ENCODE measurements at places on chromosomes 12 and 14.

DNA sequence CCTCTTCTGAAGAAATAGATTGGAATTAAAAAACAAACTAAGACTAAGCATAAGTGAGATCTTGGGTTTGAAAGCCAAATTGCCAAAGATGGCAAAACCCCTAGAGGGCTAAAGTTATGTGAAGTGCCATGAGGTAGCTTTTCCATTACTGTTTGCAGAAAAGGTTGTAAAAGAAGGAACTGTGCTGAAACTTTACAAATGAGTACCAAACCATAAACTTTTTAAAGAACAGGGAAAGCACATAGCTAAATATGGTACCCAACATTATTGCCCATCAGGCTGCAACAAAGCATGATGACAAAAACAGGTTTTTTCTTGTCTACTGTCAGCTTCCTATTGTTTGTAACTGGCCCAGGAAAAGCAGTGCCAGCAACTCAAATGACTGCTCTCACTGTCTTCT lies 224.2 kb downstream of the RAD51B start:
- DNase-seq, result no peak

GRCh38 chr12:93127582-93128331 lies 198.7 kb upstream of the EEA1 start:
- DNase-seq, result no peak

- DNase-seq, result no peak
These were observed 63.0 kb downstream of the CLMN start for GRCh38 chr14:95256776-95257060.

DNA sequence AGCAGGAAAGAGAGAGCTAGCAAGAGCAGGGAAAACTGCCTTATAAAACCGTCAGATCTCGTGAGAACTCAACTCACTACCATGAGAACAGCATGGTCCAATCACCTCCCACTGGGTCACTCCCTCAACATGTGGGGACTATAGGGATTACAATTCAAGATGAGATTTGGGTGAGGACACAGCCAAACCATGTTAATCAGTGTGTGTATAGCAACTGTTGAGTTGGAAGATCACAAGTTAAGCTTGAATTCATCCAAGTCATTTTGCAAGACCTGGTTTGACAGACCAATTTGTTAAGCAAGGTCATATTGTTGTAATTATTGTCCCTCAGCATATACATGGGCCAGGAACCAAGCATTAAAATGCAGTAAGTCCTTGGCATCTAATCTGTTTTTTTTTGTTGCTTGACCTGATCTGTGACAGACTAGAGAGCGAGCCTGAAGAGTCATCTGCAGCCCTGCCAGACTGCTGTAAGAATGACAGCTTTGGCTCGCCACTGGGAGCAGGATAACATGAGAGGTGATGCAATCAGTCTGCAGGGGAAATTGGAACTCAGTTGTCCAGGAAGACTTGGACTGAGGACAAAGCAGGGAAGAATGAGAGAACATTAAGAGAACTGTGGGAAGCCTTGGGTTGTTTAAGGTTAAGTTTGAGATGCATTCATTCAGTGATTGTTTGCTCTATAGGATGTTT lies 297.6 kb upstream of the SEL1L start:
- no peak for DNase-seq

GRCh38 chr12:104280717-104281458 lies 22.7 kb upstream of the EID3 start:
- no peak for DNase-seq

GRCh38 chr14:51121096-51121495 lies 26.2 kb upstream of the TRIM9 start:
- no peak for DNase-seq

GRCh38 chr12:128929057-128929456 lies 75.8 kb downstream of the GLT1D1 start:
- no peak for DNase-seq

GRCh38 chr14:100679707-100680438 lies 46.8 kb upstream of the DLK1 start:
- no peak for DNase-seq

GRCh38 chr14:102863381-102863780 lies 59.1 kb upstream of the AMN start:
- DNase-seq, result no peak

- no peak for DNase-seq
These were observed 153.8 kb upstream of the KRR1 start for GRCh38 chr12:75665216-75665615.

DNA sequence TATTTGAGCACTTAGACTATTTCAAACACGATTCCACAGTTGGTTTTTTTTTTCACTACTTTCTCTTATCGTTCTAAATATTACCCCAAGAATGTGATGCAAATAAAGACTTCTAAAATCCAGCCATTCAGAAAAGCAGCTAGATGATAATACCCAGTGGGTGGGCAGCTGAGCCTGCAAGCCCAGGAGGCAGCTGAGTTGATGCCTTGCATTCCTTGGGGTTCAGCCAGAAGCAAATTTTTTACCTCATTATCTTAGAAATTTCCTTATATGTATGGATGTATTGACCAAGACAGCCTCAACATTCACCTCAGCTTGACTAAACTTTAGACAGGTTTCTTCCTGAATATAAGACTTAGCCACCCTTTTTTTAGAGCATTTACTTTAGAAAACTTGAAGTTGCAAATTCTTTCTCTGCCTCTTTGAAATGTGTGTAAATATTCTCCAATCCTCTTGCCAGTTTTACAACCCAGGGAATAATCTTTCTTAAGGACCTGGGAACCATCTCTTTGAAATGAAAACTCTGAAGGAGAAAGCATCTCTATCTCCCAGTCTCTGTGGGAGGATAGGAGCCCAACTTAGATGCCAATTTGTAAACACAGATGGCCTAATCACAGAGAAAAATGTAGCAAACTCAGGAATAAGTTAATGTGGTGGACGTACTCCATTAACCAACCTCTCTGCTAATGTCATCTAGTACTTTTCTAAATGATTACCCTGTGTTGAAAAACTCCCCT lies 52.2 kb upstream of the ANP32D start:
- no peak for DNase-seq

GRCh38 chr14:86055512-86056075 lies 525.6 kb downstream of the FLRT2 start:
- no peak for DNase-seq

DNA sequence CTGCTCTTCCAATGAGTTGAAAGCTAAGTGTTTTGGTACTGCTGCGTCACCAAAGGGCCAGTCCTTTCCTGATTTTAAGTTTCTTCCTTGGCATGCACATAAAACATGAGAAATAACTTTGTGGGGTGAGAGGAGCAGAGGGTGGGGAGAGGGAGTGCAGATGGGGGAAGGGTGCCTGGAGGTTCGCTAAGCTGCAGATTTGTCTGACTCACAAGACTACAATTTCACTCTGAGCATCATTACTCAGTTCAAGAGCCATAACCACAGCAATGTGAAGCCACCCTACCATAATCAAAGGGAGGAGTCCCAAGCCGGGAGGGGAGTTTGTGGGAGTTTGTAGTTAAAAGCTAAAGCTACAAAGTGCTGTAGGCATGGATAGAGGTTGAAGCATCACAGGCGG lies 136.1 kb downstream of the ANO2 start:
- no peak for DNase-seq

DNA sequence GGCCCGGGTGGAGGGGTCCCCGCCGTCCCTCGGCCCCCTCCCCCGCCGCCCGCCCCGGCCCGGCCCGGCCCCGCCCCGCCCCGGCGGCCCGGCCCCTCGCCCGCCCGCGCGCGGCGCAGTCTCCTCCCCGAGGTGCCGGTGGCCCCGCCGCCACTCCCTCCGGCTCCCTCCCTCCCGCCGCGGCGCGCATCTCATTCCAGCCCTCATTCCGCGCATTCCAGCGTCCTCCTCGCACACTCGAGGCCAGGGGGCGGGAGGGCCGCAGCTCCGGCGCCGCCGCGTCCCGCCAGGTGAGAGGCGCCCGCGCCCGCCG lies at the start of gene TEAD4:
TEAD4 (plus strand) TSS at position 206 of the 313 bp plus-strand sequence.
- no peak for DNase-seq

- DNase-seq, result no peak
These were observed 104.8 kb downstream of the KIF26A start for GRCh38 chr14:104243200-104243599.

GRCh38 chr12:3698218-3698974 lies 54.5 kb downstream of the CRACR2A start:
- DNase-seq, result no peak

DNA sequence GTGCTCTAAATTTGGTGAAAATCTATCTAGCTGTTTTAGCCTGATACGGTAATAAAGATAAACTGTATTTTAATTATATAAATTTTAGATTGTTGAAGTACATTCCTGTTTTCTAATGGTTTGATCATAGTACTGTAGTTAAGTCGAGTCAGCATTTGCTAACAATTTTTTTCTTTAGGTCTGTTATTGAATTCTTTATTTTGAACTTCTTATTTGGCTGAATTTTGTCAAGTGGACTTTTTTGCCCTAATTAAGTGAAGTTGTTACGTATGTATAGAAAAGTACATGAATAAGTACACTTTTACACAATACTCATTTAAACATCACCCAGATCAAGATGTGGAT lies 66.8 kb downstream of the VRK1 start:
- no peak for DNase-seq

- DNase-seq, result peak; percentile 13
These were observed 986.3 kb upstream of the TMEM132C start for GRCh38 chr12:127280393-127281275.

DNA sequence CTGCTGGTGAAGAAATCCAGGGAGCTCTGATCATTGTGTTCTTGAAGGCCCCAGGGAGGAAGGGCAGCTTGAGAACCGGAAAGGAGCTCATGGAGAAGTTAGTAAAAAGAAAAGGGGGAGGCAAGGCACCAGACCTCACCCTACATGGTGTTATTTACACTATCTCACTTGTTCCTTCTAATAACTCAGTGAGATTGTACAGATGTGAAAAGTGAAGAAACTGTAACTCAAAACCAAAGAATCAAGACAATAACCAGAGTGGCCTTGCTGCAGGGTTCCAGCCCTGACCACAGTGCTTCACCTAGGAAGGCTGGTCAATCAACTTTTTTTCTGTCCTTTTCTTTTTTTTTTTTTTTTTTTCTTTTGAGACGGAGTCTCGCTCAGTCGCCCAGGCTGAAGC lies 353.6 kb downstream of the TMTC2 start:
- no peak for DNase-seq

GRCh38 chr12:4284306-4284705 lies 10.7 kb downstream of the CCND2 start:
- no peak for DNase-seq

- no peak for DNase-seq
These were observed 47.6 kb downstream of the SH2B3 start for GRCh38 chr12:111453071-111453989.

GRCh38 chr14:103846543-103847450 lies 578 bp downstream of the PPP1R13B start:
- DNase-seq, result peak; percentile 13

- DNase-seq, result no peak
These were observed 8.0 kb downstream of the GLIPR1 start for GRCh38 chr12:75488553-75488952.

DNA sequence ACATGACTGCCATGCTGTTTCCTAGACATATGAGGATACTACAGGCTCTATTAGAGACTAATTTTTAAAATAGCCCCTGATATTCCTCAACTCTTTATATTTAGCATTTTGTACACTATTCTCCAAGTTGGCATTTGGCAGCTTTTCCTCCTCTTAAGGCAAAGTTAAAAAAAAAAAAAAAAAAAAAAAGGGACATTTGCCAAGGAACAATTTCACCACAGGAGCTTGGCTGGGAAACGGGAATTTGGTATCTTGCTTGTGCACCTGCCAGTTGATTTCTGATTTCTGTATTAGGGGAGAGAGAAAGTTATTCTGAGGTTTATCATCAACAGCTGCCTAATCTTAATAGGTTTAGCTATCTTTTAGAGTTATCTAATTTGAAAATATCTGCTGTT lies 87.2 kb downstream of the CAND1 start:
- DNase-seq, result no peak

GRCh38 chr14:91125271-91125660 lies 11.4 kb downstream of the DGLUCY start:
- DNase-seq, result no peak

DNA sequence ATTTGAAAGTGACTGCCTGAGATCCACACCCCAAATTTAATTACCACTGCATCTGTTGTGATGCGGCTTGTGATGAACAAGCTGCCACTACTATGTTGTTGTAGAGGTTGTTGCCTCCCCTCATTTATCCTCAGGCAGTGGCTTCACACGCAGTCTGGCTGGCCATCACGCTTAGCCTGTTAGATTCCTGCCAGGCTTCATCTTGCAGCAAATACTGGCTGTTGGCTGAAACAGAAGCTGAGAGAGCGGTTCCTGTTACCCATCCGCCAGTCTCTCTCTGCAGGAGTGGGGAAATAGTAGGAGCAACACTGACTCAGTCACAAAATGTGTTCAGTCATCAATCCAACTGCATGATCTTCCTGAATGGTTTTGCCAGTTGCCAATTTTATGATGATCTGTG lies 934.4 kb downstream of the FLRT2 start:
- no peak for DNase-seq

GRCh38 chr12:25940886-25941285 lies 17.6 kb upstream of the RASSF8 start:
- no peak for DNase-seq

GRCh38 chr14:68880581-68881105 lies 87.8 kb upstream of the ZFP36L1 start:
- DNase-seq, result no peak

- DNase-seq, result peak; percentile 26
These were observed 551 bp downstream of the RAP1B start for GRCh38 chr12:68611094-68611805.

GRCh38 chr12:76883811-76884210 lies 5.0 kb upstream of the CSRP2 start:
- no peak for DNase-seq

GRCh38 chr12:13950502-13950901 lies 30.9 kb downstream of the GRIN2B start:
- no peak for DNase-seq

DNA sequence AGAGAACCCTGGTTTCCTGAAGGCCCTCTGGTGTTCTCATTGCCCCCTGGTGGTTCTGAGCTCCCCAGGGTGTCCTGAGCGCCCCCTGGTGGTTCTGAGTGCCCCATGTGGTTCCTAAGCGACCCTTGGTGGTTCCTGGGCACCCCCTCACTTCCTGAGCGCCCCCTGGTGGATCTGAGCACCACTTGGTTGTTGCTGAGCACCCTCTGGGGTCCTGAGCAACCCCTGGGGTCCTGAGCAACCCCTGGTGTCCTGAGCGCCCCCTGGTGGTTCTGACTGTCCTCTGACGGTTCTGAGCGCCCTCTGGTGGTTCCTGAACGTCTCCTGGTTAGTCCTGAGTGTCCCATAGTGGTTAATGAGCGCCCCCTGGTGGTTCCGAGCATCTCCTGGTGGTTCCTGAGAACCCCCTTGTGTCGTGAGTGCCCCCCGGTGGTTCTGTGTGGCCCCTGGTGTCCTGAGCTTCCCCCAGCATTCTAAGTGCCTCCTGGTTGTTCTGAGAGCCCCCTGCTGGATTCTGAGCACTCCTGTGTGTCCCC lies 568.3 kb downstream of the TMEM121 start:
- DNase-seq, result peak; percentile 18

DNA sequence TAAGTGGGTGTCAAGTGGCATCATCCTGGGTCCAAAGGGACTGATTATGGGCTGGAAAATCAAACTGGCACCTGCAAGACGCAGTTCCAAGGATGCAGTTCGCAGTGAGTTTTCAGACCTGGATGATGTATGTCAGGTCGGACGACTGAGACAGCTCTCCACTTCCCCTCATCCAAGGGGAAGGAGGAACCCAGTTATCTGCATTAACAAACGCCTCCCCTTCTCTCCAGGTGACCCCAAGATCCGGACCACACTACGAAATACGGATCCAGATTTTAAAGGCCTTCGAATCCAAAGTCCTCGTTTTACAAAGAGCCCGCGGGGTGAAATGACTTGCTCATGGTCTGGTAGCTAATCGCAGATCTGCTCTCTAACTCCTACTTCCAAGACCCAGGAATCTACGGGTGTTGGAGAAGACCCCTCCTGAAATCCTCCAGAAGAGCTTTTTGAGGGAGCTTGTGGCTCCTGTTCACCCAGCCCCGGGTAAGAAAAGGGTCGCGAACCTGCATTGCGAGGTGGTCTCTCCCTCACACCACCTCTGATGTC lies 460 bp upstream of the SYNE2 start:
- no peak for DNase-seq
